ENCODE measurements at places on chromosomes 2 and 18. TPM values are rescaled to one million over a fixed set of nuclear protein-coding genes. Genes with fewer than 3 reads are reported as not detected.

The PLEKHH2 gene
- 2.3 TPM for total RNA-seq

The KHK gene
- 12.2 TPM for total RNA-seq

The DNAJC5G gene
- total RNA-seq, result not detected

The UGT1A5 gene
- not detected for total RNA-seq

The DNAH7 gene
- total RNA-seq, result not detected

The MAB21L4 gene
- total RNA-seq, result not detected

The BMP10 gene
- 0.09 TPM for total RNA-seq

The TFPI gene
- total RNA-seq, result not detected

The KCNG3 gene
- total RNA-seq, result not detected

The AQP4 gene
- not detected for total RNA-seq

The FBLN7 gene
- 9.0 TPM for total RNA-seq

The GCKR gene
- not detected for total RNA-seq

Data from T-helper 2 cell treated with Interferon-gamma antibody and Interleukin-4, amounts not matched to agents 100 ng/mL and 5 ng/mL, for 36 hours (primary cell).